ENCODE measurements at places on chromosomes 5 and 9. TPM values are rescaled to one million over a fixed set of nuclear protein-coding genes. Genes with fewer than 3 reads are reported as not detected.
A peak's percentile ranks its signal among the peaks of the same experiment; 100 is the strongest.

DNA sequence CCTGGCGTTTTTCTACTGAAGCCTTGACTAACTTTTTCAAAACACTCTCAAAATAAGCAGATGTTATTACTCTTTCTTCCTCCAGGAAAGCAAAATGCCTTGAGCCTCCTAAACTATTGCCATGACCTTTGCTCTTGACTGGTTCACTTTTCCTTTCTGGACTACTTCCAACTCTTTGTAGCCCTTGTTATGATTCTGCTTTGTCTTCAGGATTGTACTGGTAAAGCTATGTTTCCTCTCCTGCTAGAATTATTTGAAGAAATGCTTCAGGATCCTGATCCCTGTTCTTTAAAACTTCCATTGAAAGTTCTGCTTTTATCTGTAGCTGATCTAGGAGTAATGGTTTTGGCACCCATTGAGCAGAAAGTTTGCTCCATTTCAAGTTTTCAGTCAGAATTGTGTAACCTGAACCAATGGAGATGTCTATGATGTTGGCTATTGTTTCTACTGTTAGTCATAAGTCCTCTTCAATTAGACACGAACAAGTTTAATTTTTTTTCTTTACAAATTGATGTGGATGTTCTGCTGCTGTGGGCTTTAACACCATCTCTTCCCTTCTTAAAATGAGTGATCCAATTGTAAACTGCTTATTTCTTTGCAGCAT, 1356.4 kb downstream of the EFNA5 start:
- DNase-seq = no peak

DNA sequence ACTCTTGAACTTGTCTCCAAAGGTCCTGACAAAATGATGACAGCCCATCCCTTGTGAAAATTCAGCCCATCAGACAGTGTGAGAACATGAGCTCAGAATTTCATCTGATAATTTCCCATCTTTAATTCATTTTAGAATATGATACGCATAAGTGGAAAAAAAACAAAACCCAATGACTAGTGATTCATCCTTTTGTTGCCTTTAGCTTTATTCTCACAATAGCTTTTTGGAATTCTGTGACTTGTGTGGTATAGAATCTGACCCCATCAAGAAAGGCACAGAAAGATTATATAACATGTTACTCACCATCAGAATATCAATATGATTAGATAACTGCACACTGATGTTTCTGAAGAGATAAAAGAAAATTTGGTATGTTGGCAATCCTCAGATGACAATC, 16.1 kb upstream of the TMED7 start:
- DNase-seq = no peak

- DNase-seq = no peak
These were observed 324.7 kb downstream of the TLE4 start for GRCh38 chr9:79896390-79896980.

DNA sequence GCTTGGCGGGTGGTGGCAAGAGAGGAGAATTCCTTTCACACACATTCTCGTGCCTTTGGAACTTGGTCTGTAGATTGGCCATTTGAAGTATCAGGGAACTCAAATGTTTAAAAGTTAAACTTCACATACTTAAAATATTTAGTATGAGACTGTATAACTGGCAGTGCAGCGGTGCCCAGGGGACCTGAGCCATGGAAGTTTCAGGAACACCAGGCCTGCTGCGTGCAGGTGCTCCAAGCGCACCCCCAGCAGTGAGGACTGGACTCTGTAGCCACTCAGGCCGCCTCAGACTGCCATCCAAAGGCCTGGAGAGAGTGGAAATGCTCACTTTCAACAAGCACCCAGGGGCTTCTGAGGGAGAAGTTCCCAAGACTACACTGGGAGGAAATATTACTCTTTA, 273.5 kb upstream of the IRX2 start:
- no peak for DNase-seq

DNA sequence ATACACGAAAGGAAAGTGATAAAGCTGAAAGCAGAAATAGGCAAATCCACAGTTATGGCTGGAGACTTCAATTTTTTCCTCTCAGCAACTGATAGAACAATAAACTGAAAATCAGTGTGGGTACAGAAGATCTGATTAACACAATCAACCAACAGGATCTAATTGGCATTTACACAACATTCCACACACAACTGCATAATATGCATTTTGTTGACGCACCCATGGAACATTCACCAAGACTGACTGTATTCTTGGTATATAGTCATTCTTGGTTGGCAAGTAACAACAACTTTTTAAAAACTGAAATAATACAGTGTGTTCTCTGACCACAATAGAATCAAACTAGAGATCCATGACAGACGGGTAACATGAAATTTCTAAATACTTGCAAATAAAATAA, 218.7 kb upstream of the S1PR3 start:
- DNase-seq = no peak

- no peak for DNase-seq
These were observed 192.4 kb downstream of the ADAMTSL1 start for GRCh38 chr9:18666348-18666747.

- no peak for DNase-seq
These were observed 38.0 kb upstream of the TCERG1 start for GRCh38 chr5:146409054-146409671.

DNA sequence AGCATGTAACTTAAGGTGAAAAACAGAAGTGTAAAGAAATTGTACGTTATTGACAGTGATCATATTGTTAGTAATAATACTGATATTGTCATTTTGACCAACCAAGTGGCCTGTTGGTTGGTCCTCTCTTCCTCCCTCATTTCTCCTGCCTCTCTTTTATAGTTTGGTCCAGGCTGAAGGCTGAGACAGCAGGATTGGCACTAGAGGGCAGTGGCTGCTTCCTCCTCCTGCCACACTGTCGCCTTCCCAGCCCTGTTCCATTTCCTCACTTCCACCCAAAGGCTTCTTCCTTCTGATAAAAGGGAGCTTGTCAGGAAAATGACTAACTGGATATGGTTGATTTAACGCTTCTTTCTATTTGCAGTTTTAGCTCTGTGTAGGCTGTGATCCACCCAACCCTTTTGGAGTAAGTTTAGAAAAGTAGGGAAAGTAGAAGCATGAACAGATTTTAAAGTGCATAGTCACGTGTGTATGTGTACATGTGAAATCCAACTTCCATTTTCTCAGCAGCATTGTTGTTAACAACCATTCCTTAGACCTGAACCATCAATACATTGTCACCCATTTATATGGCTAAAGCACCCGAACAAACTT, 35.6 kb downstream of the PTCD2 start:
- DNase-seq = no peak

DNA sequence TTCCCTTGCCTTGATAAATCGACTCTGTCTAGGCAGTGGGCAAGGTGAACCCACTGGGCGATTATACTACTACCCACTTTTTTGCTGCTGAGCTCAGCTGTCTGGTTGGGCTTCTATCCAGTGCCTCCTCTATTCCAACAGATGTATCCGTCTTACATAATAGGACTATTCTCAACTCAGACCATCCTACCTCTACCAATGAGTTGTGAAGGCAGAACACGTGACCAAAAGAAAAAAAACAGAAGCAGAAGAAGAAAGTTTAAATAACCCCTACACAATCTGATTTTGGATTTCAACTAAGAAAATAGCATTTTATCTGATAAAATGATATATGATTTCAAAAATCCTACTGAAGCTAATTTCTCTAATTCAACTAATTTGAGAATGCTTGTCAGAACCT, 16.2 kb upstream of the SHOC1 start:
- DNase-seq = no peak

DNA sequence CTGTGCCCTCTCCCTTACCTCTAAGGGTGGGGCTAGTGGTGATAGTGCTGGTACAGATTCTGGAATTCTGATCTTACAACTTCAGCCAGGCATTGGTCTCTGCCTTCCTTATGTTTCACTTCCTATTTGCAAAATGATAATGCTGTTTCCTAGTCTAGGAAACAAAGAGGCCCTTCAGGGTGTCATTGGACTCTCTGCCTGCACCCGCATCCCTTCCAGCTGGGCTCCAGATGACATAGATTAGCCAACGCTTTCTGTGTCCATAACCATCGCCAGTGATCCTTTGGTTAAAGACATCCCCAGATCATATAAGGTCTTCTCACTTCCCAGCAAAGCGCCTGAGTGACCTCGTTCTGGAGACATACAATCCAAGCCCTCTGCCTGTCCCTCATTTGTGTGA, 180.7 kb downstream of the ERCC6L2 start:
- DNase-seq = no peak

GRCh38 chr9:103700195-103700962, 393.7 kb upstream of the SMC2 start:
- no peak for DNase-seq

- DNase-seq = no peak
These were observed 52.8 kb downstream of the SPATA31C2 start for GRCh38 chr9:88085476-88085875.

DNA sequence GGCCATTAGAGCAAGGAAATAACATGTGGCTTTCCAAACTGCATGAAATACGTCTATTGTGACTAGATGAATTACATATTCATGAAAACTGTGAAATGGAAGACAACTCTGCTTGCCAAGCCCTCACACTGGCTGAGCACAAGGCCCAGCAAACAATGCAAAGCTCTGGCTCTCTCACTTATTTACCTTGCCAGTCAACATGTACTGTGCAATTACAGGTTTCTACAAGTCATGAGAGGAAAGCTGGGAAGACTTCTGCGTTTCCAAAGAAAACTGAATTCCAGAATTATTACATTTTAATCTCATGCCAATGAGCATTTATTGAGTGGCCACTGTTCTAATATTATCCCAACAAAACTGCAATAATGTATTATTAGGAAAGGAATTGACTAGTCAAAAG, 12.1 kb upstream of the C5orf63 start:
- no peak for DNase-seq

- no peak for DNase-seq
These were observed 668.6 kb upstream of the DMAC1 start for GRCh38 chr9:8468045-8468637.

DNA sequence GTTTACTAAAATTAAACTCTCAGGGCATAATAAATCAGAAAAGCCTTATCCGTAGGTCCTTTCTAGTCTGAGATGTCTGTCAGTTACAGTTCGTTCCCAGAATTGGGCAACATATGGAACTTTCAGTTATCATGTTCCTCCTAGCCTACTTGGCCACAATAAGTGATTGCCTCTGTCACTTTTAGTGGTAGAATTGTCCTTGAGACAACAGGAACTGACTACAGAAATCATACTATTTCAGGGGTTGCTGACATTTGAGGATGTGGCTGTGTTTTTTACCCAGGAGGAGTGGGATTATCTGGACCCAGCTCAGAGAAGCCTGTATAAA, 956 bp downstream of the ZNF189 start:
- no peak for DNase-seq

- no peak for DNase-seq
These were observed 75.1 kb downstream of the ALDH7A1 start for GRCh38 chr5:126519637-126520592.

GRCh38 chr5:115424030-115424429, 120.5 kb downstream of the FEM1C start:
- no peak for DNase-seq

- DNase-seq = peak; percentile 23
These were observed 373.3 kb upstream of the SEMA6A start for GRCh38 chr5:116947691-116948528.

GRCh38 chr9:30058463-30058862, 2326.0 kb upstream of the ACO1 start:
- DNase-seq = no peak

DNA sequence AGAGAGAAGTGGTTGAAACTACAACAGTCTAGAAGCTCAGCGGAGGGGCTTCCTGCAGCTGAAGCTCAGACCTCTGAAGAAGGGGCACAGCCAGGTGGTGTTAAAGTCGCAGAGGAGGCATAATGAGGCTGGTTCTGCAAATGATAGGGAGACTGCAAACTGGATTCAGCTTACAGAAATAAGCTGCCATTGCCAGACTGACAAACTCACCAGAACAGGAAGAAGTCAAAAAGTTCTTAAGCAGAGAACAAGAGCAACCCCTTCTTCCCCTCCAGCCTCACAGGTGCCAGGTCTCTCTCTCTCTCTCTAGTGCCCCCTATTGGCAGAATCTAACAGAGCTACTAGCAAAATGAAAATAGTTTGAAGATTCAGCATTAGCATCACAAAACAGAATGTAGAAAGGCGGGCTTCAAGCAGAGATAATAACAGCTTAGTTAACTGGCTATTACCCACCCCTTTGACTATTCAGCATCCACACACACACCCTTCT, 76.7 kb downstream of the GRAMD2B start:
- DNase-seq = no peak

ADCY2 gene
- 4.9 TPM for total RNA-seq

RAPGEF6 gene
- 21.8 TPM for total RNA-seq

PCDHB11 gene
- 4.6 TPM for total RNA-seq

NR2F1 gene
- 63.6 TPM for total RNA-seq

B4GALT1 gene
- 66.2 TPM for total RNA-seq

LRRC70 gene
- total RNA-seq = 9.5 TPM

PCDHGB7 gene
- 16.0 TPM for total RNA-seq

ARL14EPL gene
- not detected for total RNA-seq

HRCT1 gene
- 12.8 TPM for total RNA-seq

LARP1 gene
- total RNA-seq = 123 TPM

ARHGEF39 gene
- 0.80 TPM for total RNA-seq

MZB1 gene
- not detected for total RNA-seq

SPACA9 gene
- total RNA-seq = 5.0 TPM

DOCK2 gene
- 43.8 TPM for total RNA-seq

PCDHA12 gene
- 6.9 TPM for total RNA-seq

LHX3 gene
- not detected for total RNA-seq

Measured in breast epithelium (tissue), 4 donors.